ENCODE measurements at places on chromosomes 7 and 10. TPM values are rescaled to one million over a fixed set of nuclear protein-coding genes. Genes with fewer than 3 reads are reported as not detected.

Gene TLL2
- polyA plus RNA-seq: 0.57 TPM

Gene BHLHA15
- 0.15 TPM for polyA plus RNA-seq

Gene ZNRF2
- 3.7 TPM for polyA plus RNA-seq

Gene CPXM2
- polyA plus RNA-seq: not detected

Gene SLC18A2
- not detected for polyA plus RNA-seq

All from foreskin keratinocyte (primary cell).